ENCODE measurements at places on chromosomes 3 and 15. TPM values are rescaled to one million over a fixed set of nuclear protein-coding genes. Genes with fewer than 3 reads are reported as not detected.

Gene FEZF2
- not detected for polyA plus RNA-seq

GRCh38 chr3:17747174-17747889 is 4.9 kb upstream of the TBC1D5 start:
- no peak for DNase-seq

- DNase-seq: no peak
Measured at GRCh38 chr15:86382341-86382740, 302.7 kb downstream of the AGBL1 start.

DNA sequence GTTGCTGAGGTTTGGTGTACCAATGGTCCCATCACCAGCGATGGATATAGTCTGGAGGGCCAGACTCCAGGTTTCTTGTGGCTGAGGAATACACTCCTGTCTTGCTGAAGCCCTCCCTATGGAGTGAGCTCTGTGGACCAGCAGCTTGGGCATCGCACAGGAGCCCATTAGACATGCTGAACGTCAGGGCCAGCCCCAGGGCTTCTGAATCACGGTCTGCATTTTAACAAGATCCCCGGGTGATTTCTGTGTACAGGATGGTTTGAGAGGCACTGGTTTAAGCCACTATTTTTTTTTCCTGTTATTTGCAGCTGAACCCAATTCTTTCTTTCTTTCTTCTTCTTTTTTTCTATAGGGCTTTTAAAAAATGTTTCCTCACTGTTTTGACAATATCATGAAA is 69.5 kb upstream of the XCR1 start:
- DNase-seq: no peak

Measured in testis (tissue), 5 donors.